ENCODE measurements at places on chromosomes 2 and 18. TPM values are rescaled to one million over a fixed set of nuclear protein-coding genes. Genes with fewer than 3 reads are reported as not detected.
A peak's percentile ranks its signal among the peaks of the same experiment; 100 is the strongest.

The ALK gene
- total RNA-seq: 3.8 TPM

The FOXI3 gene
- total RNA-seq: 3.2 TPM

The GPR39 gene
- 2.7 TPM for total RNA-seq

The KCNG3 gene
- 12.4 TPM for total RNA-seq

DNA sequence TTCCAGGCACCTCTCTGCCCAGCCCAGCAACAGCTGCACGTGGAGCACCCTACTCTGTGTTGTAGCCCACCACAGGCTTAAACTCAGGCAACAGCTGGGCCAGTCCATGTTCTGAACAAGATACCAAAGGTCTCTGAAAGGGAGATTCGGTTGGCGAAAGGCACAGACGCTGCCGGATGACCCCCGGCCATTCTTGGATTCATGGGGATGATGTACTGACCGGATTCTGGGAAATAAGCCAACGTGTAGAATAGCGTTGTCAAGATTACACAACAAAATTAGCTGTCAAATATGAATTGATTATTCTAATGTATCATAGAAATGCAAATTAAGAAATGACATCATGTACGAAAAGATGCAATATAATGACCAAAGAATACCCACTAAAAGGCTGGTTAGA, 283.0 kb upstream of the PXDN start:
- no peak for DNase-seq
- no peaks in the 10 kb centered on the region for H3K36me3 ChIP-seq
- H3K4me3 ChIP-seq: no peak overlapping the region
- H3K4me1 ChIP-seq: no peaks in the 10 kb centered on the region

DNA sequence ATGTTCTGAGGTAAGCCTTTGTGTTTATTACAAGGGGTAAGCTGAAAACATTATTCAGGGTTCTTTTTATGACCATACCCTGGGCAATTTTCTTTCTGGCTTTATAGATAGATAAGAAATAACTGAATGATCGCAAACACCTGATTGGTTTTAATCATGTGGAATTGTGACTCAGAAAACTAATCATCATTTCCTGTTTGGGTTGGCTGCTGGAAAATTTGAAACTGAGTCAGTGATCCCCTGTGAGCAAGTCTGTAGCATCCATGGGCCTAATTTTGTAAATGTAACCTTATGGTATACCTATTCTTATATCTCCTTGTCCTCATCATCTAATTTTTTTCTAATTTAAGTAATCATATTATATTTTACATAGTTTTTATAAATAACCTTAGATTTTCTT, 34.3 kb downstream of the CCDC68 start:
- no peak overlapping the region for H3K27ac ChIP-seq
- no peaks in the 10 kb centered on the region for H3K36me3 ChIP-seq
- H3K4me1 ChIP-seq: no peaks in the 10 kb centered on the region
- H3K4me3 ChIP-seq: no peak overlapping the region

DNA sequence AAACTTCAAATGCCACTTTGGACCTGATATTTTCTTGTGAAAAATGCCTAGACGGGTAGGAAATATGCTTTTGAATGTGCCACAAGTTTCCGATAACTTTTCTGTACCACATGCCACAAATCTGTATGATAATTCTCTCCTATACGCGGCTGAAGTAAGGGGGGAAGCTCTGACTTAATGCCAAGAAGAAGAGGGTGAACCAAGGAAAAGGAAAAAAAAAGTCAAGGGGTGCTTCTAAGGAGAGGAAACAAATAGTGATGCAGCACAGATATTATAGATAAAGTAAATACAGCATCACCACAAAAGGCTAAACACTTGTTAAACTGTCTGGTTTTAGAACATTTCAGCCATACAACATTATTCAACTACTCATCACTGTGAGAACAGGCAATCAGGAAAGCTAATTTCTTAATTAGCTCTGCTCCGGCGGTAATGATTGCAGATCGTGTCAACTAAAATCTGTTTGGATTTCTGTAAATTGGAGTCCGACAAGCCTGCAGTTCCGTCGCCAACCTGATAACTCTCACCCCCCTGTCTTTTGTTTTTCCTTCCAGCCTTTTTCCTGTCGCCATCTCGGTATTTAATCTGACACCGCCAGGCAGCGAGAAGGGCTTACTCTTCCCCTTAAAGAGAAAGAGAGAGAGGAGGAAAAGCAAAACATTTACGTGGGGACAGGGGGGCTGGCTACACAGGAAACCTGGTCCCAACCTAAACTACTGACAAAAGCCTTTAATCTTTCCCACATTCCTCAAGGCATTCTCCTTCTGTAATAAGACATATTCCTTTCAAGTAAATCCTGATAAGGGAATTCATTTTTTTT, 67.5 kb downstream of the ZEB2 start:
- H3K4me3 ChIP-seq: no peak overlapping the region
- H3K27ac ChIP-seq: peak overlapping the region; percentile 40
- peak; percentile 28 for DNase-seq
- H3K27me3 ChIP-seq: no peaks in the 10 kb centered on the region
- H3K36me3 ChIP-seq: no peaks in the 10 kb centered on the region

- peaks cover 4% of the 10 kb centered on the region for H3K4me1 ChIP-seq
- no peak for DNase-seq
- H3K27ac ChIP-seq: no peak overlapping the region
- H3K4me3 ChIP-seq: no peak overlapping the region
- H3K36me3 ChIP-seq: no peaks in the 10 kb centered on the region
Observed at GRCh38 chr2:240626531-240627300, 1.4 kb downstream of the GPR35 start.

DNA sequence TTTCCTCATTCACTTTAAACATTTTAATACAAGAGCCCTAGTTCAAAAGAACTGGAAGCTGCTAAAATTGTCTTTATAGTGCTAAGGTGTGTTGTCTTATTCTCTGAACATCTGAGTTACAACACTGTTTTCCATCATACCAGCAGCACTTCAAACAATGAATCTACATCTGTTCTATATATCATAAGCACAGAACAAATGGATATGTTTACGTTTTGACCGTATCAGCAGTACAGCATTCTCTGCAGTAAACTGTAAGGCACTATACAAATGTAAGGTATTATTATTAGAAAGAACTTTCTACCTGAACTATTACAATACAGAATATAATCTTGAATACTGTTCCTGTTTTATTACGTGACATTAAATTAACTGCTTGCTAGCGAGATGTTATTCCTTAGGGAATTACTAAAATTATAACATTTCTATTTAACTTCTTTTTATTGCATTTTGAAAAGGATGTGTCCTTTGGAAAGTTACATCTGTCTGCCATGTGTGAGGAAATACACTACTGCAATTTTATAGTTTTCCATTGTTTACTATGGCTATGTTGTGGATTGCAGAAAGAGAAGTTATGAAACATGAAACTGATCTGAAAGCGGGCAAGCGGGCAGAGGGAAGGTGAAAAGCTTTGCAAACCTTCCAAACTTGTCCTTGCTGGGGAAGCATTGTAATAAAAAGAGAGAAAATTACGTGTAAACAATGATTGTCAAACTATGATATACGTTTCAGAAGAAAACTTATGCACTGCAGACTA, 13.7 kb downstream of the NCKAP1 start:
- no peaks in the 10 kb centered on the region for H3K27me3 ChIP-seq
- H3K27ac ChIP-seq: no peak overlapping the region
- DNase-seq: no peak
- H3K36me3 ChIP-seq: no peaks in the 10 kb centered on the region
- H3K4me3 ChIP-seq: no peak overlapping the region

GRCh38 chr2:27687232-27687631, 23.5 kb downstream of the SLC4A1AP start:
- no peak overlapping the region for H3K27ac ChIP-seq
- peaks cover 3% of the 10 kb centered on the region for H3K36me3 ChIP-seq
- H3K27me3 ChIP-seq: no peaks in the 10 kb centered on the region
- no peak overlapping the region for H3K4me3 ChIP-seq
- DNase-seq: no peak

- DNase-seq: no peak
- no peak overlapping the region for H3K27ac ChIP-seq
- H3K4me3 ChIP-seq: no peak overlapping the region
- peaks cover 7% of the 10 kb centered on the region for H3K4me1 ChIP-seq
- no peaks in the 10 kb centered on the region for H3K27me3 ChIP-seq
Observed at GRCh38 chr2:160317181-160318099, 117.4 kb upstream of the ITGB6 start.

DNA sequence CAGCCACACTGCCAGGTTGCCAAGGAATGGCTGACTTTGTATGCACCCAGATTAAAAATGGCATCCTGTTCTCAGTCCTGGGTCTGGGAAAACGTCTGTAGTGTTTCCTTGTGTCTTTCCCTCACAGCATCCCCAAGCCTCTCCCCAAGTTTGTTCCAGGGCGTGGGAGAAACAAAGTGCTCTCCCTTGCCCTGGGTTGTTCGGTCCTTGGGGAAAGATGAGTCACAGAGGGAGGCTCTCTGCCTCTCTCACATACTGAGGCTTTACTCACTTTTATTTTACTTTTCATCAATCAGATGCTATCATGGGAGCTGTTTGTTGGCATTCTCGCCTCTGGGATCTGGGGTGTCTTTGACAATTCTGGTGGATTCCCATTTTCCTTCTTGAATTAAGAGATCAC, 492.3 kb downstream of the XIRP2 start:
- H3K27me3 ChIP-seq: no peaks in the 10 kb centered on the region
- H3K4me1 ChIP-seq: no peaks in the 10 kb centered on the region
- no peak overlapping the region for H3K4me3 ChIP-seq
- H3K27ac ChIP-seq: no peak overlapping the region
- H3K36me3 ChIP-seq: no peaks in the 10 kb centered on the region

GRCh38 chr2:129906139-129906860, 73.2 kb upstream of the RAB6C start:
- no peak overlapping the region for H3K27ac ChIP-seq
- no peak overlapping the region for H3K4me3 ChIP-seq
- no peak for DNase-seq
- H3K4me1 ChIP-seq: no peaks in the 10 kb centered on the region
- H3K36me3 ChIP-seq: no peaks in the 10 kb centered on the region

DNA sequence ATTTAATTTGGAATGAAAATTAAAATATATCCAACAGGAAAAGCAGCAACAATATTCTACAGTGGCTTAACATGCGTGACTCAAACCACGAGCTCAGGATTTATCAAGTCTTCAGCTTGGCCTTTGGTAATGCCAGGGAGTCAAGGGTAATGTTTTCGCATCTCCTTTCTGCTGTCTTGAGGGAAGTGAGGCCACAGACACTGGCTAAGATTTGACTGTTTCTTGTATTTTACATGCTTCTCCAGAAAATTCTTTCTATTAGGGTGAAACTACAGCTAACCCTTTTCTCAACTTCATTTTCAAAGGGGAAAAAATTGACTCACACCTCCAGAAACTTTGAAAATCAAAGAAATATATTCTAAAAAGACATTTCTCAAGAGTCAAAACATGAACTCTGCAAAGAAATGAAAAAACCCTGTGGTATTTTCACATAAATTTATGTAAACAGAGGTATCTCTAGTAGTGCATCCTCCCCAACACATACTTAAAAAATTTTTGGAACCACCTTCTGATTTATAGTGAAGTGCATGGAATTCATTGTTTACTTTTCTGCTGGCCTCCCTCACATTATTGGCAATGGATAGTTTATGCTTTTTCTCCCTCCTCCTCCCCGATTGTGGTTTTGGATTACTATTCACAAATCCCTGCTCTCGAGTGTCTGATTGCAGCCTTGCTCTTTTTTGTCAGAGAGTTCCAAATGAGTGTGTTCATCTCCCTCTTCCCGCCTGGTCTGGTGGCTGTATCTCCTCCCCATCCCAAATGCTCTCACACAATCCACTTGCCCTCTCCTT, 48.7 kb downstream of the DPP4 start:
- no peaks in the 10 kb centered on the region for H3K36me3 ChIP-seq
- no peaks in the 10 kb centered on the region for H3K4me1 ChIP-seq
- DNase-seq: no peak
- no peak overlapping the region for H3K27ac ChIP-seq
- no peak overlapping the region for H3K4me3 ChIP-seq
- no peaks in the 10 kb centered on the region for H3K27me3 ChIP-seq

DNA sequence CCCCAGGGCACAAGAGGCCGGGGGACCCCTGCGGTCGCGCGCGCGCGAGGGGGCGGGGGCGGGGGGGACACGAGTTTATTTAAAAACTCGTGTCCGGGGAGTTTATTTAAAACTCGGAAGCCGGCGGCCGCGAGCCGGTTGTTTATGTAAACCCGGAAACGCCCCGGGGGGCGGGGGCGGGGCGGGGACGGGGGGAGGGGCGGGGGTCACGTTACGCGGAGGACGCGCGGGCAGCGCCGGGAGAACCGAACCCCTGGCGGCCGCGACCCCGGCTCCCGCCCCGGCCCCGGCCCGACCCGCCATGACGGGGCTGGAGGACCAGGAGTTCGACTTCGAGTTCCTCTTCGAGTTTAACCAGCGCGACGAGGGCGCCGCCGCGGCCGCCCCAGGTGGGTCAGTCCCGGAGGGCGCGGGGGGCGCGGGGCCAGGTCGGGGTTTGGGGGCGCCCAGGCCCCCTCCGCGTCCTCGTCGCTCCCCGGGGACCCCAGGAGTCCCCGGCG, 4.4 kb downstream of the NFATC1 start:
- H3K36me3 ChIP-seq: no peaks in the 10 kb centered on the region
- peak overlapping the region; percentile 71 for H3K27ac ChIP-seq
- H3K27me3 ChIP-seq: no peaks in the 10 kb centered on the region
- peak overlapping the region; percentile 81 for H3K4me3 ChIP-seq
